Fibroblast of lung (primary cell): ENCODE measurements at places on chromosomes 6 and 20. TPM values are rescaled to one million over a fixed set of nuclear protein-coding genes. Genes with fewer than 3 reads are reported as not detected.

LEMD2 gene
- polyA plus RNA-seq: 23.6 and 25.7 TPM in 2 replicates

- DNase-seq: no peak
Measured at GRCh38 chr6:93568169-93568568, 148.8 kb upstream of the EPHA7 start.

DNA sequence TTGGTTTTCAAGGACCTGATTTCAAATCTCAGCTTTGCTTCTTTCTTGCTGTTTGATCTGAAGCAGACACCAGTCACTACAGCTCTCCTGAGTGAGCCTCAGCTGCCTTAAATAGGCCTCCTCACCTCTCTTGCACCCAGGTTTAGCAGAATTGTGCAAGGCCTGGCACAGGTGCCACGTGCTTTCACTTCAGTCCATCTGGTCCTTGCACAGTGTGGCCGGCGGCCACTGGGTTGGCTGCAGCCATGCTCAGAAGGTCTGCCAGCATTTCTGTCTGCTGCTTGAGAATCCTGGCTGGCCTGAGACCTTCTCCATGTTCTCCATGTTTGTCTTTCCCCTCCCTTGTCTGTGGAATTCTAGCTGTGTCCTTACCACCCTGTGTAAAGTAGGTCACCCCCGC, 14.5 kb upstream of the DAAM2 start:
- DNase-seq: no peak

SOX18 gene
- not detected in 2 replicates for polyA plus RNA-seq

GRCh38 chr6:18004256-18004985, 17.0 kb upstream of the KIF13A start:
- no peak for DNase-seq

- DNase-seq: no peak
Measured at GRCh38 chr20:11832851-11833250, 84.8 kb upstream of the BTBD3 start.
